Omental fat pad (tissue), 4 donors: ENCODE measurements at places on chromosomes 6 and 20. TPM values are rescaled to one million over a fixed set of nuclear protein-coding genes. Genes with fewer than 3 reads are reported as not detected.

Gene IRF4
- 4.1 TPM for total RNA-seq

Gene LY6G5C
- 4.5 TPM for total RNA-seq

Gene NHLRC1
- total RNA-seq, result 1.6 TPM

Gene ADGRF1
- total RNA-seq, result not detected

Gene MMS22L
- 6.3 TPM for total RNA-seq

DNA sequence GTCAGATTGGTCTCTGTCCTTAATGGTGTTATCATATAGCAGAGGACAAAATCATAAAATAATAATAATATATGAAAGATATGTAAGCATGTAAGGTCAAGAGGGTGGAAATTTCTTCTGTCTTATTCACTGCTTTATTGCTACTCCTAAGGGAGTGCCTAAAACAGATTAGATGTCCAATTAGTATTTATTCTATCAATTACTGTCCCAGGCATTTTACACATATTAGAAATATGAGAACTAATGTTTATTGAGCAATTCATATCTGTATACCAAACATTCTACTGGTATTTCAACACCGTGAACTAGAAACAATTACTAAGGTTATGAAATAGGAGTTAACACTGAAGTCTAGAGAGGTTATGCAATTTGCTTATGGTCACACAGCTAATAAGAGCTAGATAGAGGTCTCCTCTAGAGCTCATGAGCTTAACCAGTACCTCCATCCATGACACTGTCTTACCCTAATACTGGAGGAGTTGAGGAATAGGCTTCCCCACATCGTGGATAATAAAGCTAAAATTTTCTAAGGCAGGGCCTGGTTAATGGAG is 302.3 kb downstream of the PLCB1 start:
- DNase-seq, result no peak

DNA sequence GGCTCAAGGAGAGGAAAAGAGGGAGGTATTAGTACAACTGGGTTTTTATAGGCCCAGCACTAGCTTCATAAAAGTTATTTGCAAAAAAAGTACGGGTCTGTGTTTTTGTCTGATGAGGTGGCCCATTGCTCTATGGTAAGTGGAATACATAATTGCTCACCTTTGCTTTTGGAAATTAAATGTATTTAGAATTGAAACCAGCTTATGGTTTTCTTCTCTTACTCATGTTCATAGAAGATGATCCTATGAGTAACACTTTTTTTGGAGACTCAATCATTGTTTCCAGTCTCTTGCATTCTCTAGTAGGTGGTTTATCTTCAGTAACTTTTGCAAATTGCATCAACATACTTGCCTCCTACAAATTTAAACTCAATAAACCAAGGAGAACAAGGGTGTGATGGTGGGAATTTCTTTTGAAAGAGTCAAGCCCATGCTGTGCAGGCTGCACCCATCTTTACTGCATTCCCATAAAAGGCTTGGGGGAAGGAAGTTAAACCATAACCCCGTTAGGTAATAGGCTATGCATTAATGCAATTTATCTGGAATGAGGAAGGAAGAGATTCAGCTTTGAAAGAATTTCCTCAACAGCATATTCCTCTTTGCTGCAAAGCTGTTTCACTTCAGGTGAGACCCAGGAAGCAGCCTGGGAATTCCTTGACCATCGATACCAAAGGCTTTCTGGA is 48.5 kb upstream of the EDN1 start:
- DNase-seq, result no peak

- DNase-seq, result no peak
Observed at GRCh38 chr20:58612121-58612691, 38.9 kb upstream of the STX16 start.

- DNase-seq, result no peak
Observed at GRCh38 chr20:7971536-7972280, 31.4 kb upstream of the HAO1 start.

- no peak for DNase-seq
Observed at GRCh38 chr20:45206725-45207124, at the start of gene SEMG1. Gene SEMG1, plus strand, starts transcription at chr20:45207033. Its CDS starts 21 bp downstream, at chr20:45207054.

DNA sequence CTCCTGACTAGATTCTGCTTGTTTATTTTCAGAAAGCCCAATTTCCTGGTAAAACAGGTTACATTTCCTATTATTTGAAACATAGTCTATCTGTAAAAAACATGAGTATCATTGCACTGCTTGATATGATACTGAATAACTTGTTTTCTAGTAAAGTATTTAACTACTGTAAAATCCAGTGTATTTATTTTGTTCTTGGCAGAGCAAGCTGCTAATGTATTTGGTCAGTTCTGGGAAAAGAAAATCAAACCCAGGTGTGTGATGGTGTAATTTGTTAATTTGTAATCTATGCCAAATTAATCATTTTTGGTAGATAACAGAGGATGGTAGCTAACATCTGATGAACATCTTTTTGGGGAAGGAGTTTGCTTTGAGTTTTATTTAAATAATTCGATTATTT is 50.8 kb downstream of the FKBP5 start:
- no peak for DNase-seq

DNA sequence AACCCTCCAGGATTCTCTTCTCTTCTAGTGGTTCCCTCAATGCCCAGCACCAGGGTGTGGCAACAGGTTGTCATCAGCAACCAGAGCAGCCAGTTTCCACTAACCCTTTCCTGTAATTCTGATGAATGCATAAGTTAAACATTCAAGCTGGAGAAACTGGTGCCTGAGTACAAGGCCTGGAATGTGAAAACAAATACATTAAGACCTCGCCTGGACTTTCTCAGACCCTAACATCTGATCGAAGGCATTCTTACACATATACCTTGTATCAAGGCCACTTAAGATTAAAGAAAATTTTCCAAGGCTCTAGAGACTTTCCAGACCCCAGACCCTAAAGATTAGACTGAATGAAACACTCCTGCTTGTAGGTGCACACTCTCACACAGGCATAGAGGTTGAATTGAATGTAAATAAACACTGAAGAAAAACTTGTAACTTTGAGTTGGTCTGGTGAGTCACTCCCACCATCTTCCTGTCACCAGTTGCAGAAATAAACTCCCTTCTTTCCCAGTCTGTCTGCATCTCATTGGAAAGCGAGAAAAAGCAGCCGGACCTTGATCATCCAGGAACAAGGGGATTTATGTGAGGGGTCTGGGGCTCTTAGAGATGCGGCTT is 9.0 kb downstream of the LRP11 start:
- no peak for DNase-seq

GRCh38 chr20:41260734-41261220 is 56.8 kb downstream of the ZHX3 start:
- DNase-seq, result no peak

DNA sequence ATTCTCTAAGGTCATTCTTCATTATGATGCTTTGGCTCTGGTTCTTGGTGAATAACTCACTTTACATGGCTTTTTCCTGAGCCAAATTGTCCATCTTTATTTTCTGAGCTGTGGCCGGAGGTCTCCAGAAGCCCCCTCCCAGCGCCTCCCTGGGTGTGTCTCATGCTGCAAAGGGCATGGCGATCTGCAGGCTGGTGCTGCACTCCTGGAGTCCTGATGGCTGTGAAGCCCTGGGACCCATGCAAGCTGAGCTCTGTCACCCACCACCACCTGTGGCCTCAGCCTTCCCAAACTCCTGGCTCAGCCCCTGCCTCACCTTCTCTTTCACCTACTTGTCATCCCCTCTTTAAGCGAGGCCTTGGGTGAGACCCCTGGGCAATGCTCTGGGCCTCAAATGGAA is 96.9 kb downstream of the CEBPB start:
- no peak for DNase-seq

DNA sequence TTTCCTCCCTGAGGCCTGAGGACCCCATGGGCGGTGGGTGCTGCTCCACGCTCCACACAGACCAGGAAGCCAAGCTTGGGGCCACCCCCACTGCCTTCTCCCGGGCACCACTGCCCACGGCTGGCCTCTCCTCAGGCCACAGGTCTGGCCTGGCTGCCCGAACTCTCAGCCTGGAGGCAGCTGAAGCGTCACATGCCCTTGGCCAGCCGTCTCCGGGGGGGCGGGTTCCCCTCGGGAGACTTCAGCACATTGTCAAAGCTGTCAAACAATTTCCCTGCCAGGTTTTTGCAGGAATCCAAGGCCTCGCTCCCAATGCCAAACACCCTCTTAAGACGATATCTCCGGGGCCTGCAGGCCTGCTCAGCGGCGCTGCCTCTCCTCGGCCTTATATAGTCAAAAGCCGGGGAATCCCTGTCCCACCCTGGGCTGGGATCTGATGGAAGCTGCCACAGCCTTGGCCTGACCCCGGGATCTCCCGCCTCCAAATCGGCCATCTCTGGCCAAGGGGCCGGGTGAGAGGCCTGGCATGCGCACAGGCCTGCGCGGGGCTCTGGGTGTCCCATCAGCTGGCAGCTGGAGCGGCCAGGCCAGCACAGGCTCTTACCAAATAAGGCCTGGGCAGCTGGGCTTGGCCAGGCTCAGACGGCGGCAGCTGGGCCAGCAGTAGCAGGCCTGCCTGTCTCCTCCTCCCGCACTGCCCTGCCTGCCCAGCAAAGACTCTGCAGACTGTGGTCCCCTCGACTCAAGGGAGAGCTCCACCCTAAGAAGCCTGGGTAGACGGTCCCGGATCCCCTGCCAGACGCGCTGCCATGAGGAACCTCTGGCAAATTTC is 49.7 kb downstream of the RBM38 start:
- DNase-seq, result no peak

GRCh38 chr6:170090561-170090960 is 200.3 kb downstream of the DLL1 start:
- DNase-seq, result no peak

DNA sequence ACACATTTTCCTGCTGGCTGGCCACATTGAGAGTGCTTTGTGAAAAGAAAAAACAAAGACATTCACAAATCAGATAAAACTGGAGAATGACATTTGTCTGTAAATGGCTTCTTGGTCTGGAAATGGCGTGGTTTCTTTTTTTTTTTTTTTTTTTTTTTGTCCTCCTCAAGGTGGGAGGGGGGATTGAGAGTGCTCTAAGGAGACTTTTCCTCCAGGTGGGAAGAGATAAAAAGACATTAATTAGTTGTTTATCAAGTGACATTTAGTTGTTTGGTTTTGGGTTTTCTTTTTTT is 40.4 kb downstream of the GNAS start:
- no peak for DNase-seq
